ENCODE measurements at places on chromosomes 4 and X.
A peak's percentile ranks its signal among the peaks of the same experiment; 100 is the strongest.

DNA sequence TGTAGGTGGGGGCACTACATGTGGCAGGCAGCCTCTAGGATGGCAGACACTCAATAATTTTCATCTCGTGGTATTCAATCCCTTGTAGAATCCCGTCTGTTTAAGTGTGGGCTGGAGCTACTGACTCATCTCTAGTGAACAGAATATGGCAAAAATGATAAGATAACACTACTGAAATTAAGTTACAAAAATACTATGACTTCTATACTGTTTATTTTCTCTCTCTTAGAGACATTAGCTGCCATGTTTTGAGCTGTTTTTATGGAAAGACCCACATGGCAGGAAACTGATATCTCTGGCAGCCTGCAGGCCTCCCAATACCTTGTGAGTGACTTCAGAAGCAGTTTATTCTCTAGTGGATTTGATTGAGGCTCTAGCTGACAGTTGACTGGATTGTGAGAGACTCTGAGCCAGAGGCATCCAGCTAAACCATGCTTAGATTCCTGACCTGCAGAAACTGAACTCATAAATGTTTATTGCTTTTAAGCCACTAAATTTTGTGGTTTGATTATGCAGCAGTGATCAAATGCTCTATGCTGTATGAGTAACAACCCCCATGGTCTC is 298.8 kb upstream of the CTSO start:
- no peaks in the 10 kb centered on the region for H3K36me3 ChIP-seq
- no peak for DNase-seq
- no peak overlapping the region for H3K27ac ChIP-seq
- no peak overlapping the region for H3K4me3 ChIP-seq

DNA sequence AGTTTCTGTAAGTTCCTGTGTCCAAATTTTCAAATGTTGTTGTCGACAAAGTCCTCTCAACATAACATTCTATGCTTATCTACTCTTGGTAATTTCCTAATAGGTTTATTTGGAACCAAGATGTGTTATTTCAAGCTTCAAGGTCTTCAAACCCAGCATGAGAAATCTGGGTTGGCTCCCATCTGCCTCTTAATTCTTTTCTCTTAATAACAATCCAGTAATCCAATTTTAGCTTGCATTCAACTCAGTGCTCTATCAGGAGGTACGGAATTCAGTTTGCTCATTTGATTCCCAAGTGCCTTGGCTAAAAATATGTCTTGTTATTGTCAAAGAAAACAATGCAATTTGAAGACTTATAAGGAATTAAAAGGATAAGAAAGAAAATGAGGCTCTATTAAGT is 235.5 kb upstream of the MID1 start:
- H3K27ac ChIP-seq, result no peak overlapping the region
- H3K4me3 ChIP-seq, result no peak overlapping the region
- no peak for DNase-seq
- H3K27me3 ChIP-seq, result no peaks in the 10 kb centered on the region
- no peaks in the 10 kb centered on the region for H3K36me3 ChIP-seq
- no peaks in the 10 kb centered on the region for H3K4me1 ChIP-seq

- H3K4me3 ChIP-seq, result no peak overlapping the region
- no peaks in the 10 kb centered on the region for H3K27me3 ChIP-seq
- DNase-seq, result no peak
These were observed 35.9 kb upstream of the LRAT start for GRCh38 chr4:154707877-154708276.

DNA sequence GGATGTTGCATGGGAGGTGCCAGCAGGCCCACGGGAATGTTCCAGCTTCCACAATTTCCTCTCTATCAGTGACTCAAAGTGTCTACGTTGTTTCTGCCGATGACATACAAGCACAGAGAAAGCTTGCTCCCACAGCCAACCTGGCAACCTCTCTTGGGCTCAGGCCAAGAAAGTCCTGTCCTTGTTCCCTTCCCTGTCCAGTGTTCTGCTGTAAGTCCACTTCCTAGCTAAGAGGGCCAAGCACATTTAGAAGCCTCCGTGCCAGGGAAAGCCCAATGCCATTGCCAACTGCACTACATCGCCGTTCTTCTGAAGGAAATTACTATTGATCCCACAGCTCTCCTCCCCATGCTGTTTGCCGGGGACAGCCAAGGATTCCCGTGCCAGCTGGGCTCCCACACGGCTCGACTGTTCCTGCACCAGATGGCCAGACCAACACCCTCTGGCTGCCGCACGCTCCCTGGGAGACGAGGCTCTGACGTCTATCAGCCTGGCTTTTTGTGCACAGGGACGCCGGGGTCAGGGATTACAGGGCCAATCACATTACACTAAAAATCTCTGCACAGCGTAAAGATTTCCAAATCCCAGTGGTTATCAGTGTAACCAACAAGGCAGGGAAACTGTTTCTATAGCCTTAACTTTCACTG is 284.0 kb downstream of the BCOR start:
- H3K27me3 ChIP-seq, result no peaks in the 10 kb centered on the region
- no peaks in the 10 kb centered on the region for H3K4me1 ChIP-seq
- no peak overlapping the region for H3K4me3 ChIP-seq
- H3K36me3 ChIP-seq, result no peaks in the 10 kb centered on the region

DNA sequence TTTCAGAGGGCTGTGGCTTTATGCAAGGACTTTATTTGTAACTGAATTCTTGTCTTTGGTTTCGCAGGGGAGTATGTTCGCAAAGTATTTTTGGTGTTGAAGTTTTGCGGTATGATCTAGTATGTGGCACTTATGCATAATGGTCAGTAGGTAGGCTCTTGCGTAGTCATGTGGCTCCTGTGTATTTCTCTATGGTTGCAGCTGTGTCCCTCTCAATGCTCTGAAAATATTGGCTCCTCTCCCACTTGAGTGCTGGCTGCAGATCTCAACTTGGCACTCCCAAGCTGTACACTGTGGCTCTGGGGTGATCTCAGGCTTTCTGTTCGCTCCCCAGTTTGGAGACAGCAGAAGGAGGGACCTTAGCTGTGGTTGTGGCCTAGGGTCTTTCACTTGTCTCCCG is 24.8 kb downstream of the ARMCX5 start:
- no peak for DNase-seq
- no peaks in the 10 kb centered on the region for H3K36me3 ChIP-seq
- H3K27me3 ChIP-seq, result no peaks in the 10 kb centered on the region

- no peaks in the 10 kb centered on the region for H3K27me3 ChIP-seq
- H3K4me3 ChIP-seq, result no peak overlapping the region
- no peak for DNase-seq
- H3K36me3 ChIP-seq, result no peaks in the 10 kb centered on the region
These were observed 55.8 kb downstream of the DCTD start for GRCh38 chr4:182861346-182861745.

DNA sequence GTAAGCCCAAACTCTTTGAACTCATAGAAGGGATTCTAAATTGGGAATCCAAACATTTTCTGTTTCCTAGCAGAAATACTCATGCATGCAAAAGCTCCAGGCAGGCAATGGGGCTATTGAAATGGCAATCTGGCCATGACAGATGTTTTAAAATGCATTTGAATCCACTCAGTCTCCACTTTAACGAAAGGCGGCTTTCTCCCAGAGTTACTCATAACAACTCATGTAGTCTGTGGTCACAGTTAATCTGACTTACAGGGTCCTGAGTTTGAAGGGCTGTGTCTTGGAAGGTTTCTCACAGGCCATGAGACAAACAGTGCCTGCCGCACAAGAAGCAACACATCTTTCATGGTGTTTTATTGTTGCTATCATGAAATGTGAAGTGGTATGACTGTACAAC is 185.7 kb downstream of the AMELX start:
- DNase-seq, result no peak
- H3K27ac ChIP-seq, result no peak overlapping the region
- no peaks in the 10 kb centered on the region for H3K36me3 ChIP-seq
- no peak overlapping the region for H3K4me3 ChIP-seq
- H3K27me3 ChIP-seq, result no peaks in the 10 kb centered on the region

DNA sequence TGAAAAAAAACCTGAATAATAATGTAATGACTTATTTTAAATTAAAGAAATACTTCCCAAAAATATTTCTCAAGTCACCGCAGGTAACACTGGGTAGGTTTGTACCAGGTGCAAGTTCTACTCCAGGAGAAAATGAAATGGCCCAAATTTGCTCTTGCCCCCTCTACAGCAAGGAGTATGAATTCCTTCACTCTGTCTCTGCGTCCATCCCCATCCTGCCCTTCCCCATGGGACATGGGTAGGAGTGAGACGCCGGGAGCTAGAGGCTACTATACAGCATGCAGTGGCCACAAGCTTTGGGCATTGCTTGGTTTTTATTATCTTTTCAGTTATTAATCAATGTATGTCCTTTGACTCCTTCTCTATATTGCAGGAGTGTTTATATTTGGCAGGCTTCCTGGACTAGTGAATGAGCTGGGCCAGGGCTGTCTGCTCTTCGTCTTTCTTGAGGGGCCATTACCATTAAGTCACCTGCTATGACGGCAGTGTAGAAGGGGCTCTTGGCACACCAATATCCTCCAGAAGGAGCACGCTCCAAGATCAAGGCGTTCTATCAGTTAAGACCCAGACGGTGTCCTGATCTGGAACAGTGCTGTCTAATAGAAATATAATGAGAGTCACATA is 149.6 kb downstream of the ENPP6 start:
- no peaks in the 10 kb centered on the region for H3K27me3 ChIP-seq
- H3K27ac ChIP-seq, result no peak overlapping the region
- no peak for DNase-seq
- no peak overlapping the region for H3K4me3 ChIP-seq

GRCh38 chr4:130071746-130072145 is 975.8 kb downstream of the C4orf33 start:
- no peak overlapping the region for H3K27ac ChIP-seq
- no peaks in the 10 kb centered on the region for H3K27me3 ChIP-seq
- no peak overlapping the region for H3K4me3 ChIP-seq
- no peaks in the 10 kb centered on the region for H3K4me1 ChIP-seq
- DNase-seq, result no peak

- H3K4me3 ChIP-seq, result peak overlapping the region; percentile 26
- H3K36me3 ChIP-seq, result peaks cover 23% of the 10 kb centered on the region
- H3K27ac ChIP-seq, result no peak overlapping the region
- H3K4me1 ChIP-seq, result peaks cover 52% of the 10 kb centered on the region
These were observed 52.7 kb downstream of the IRF2 start for GRCh38 chr4:184421533-184422155.

DNA sequence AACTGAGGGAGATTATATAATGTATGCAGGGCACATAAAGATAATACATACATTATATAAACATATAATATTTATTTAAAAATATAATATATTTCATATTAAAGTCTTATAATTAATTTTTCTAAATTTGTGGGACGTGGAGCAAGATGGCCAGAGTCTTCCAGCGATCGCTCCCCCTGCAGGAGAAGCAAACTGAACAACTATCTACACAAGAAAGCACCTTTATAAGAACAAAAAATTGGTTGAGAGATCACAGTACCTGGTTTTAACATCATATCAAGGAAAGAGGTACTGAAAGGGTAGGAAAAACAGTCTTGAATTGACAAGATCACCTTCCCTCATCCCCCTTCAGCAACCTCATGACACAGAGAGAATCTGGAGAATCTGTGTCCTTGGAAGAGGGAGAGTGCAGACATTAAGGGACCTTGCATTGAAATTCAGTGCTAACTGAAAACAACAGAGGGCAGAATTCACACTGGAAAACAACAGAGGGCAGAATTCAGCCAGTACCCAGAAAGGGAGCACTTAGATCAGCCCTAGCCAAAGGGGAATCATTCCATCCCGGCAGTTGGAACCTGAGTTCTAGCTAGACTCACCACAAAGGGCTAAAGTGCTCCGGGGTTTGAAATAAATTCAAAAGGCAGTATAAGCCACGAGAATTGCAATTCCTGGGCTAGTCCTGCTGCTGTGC is 262.5 kb upstream of the NDST3 start:
- H3K27me3 ChIP-seq, result no peaks in the 10 kb centered on the region
- H3K27ac ChIP-seq, result no peak overlapping the region
- no peaks in the 10 kb centered on the region for H3K36me3 ChIP-seq
- no peak overlapping the region for H3K4me3 ChIP-seq

GRCh38 chr4:94126669-94127068 is 81.0 kb upstream of the SMARCAD1 start:
- no peaks in the 10 kb centered on the region for H3K27me3 ChIP-seq
- H3K36me3 ChIP-seq, result no peaks in the 10 kb centered on the region
- no peak overlapping the region for H3K27ac ChIP-seq
- no peaks in the 10 kb centered on the region for H3K4me1 ChIP-seq
- no peak overlapping the region for H3K4me3 ChIP-seq

GRCh38 chr4:7553280-7553679 is 118.5 kb upstream of the PSAPL1 start:
- H3K4me1 ChIP-seq, result no peaks in the 10 kb centered on the region
- H3K27ac ChIP-seq, result no peak overlapping the region
- DNase-seq, result no peak
- no peaks in the 10 kb centered on the region for H3K36me3 ChIP-seq
- no peaks in the 10 kb centered on the region for H3K27me3 ChIP-seq

- H3K4me3 ChIP-seq, result no peak overlapping the region
- no peaks in the 10 kb centered on the region for H3K36me3 ChIP-seq
- no peak overlapping the region for H3K27ac ChIP-seq
- peaks cover 4% of the 10 kb centered on the region for H3K4me1 ChIP-seq
- no peak for DNase-seq
- no peaks in the 10 kb centered on the region for H3K27me3 ChIP-seq
These were observed 30.3 kb downstream of the INPP4B start for GRCh38 chr4:142815834-142816233.

DNA sequence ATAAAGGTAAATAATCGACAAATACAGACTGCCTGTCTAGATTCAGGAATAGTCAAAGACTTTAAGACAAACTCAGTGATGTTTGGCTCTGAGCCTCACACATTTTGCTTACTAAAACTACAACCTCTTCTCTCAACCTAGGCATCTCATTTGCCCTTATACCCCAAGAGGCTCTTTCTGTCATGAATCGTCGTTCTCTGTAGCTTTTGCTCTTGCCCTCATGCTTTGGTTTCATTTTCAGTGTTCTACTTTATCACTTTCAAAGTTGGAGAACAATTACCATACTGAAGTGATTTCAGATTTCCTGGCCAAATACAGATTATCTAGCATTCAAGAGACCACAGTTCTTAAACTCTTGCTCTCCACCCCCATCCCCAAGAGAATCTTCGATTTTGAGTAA is 114.1 kb upstream of the RAP2C start:
- no peak for DNase-seq
- H3K36me3 ChIP-seq, result no peaks in the 10 kb centered on the region
- H3K4me3 ChIP-seq, result no peak overlapping the region
- no peaks in the 10 kb centered on the region for H3K4me1 ChIP-seq

DNA sequence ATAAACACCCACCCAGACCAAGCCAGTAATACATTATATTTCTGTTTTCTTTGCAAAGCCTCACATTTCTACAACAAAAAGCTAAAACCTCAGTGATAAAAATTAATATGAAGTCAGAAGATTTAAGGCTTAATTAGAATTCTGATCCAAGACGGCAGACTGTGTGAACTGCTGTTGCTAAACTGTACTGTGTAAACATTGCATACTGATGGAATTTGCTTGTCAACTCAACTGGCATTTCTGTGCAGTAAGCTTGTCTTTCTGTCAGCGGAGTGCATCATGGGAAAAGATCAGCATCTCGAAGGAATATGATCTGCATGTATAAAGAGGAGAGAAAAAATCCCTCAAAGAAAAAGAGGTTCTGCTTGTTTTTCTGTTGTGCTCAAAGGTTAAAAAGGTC is 69.4 kb upstream of the SPANXB1 start:
- H3K27me3 ChIP-seq, result no peaks in the 10 kb centered on the region
- no peaks in the 10 kb centered on the region for H3K4me1 ChIP-seq
- H3K36me3 ChIP-seq, result no peaks in the 10 kb centered on the region
- H3K27ac ChIP-seq, result no peak overlapping the region
- no peak overlapping the region for H3K4me3 ChIP-seq

- H3K27ac ChIP-seq, result no peak overlapping the region
- no peaks in the 10 kb centered on the region for H3K27me3 ChIP-seq
- DNase-seq, result no peak
These were observed 371.6 kb upstream of the EMCN start for GRCh38 chr4:100889401-100889800.

- H3K36me3 ChIP-seq, result no peaks in the 10 kb centered on the region
- no peaks in the 10 kb centered on the region for H3K27me3 ChIP-seq
- no peaks in the 10 kb centered on the region for H3K4me1 ChIP-seq
- H3K27ac ChIP-seq, result no peak overlapping the region
- H3K4me3 ChIP-seq, result no peak overlapping the region
These were observed 12.4 kb downstream of the PLP1 start for GRCh38 chrX:103789004-103789403.

Data from CD8-positive, alpha-beta memory T cell (primary cell).